Activated T-helper 1 cell treated with anti-CD3 and anti-CD28 coated beads, Interleukin-12 subunit alpha, Interleukin-12 subunit beta, Interleukin-2, Interleukin-4 antibody, amounts not matched to agents 30 ng/mL and 10 ng/mL and 1 ng/mL, durations not matched to agents 14 hours and 24 hours and 36 hours (primary cell): ENCODE measurements at places on chromosomes 3 and 15. TPM values are rescaled to one million over a fixed set of nuclear protein-coding genes. Genes with fewer than 3 reads are reported as not detected.

DNA sequence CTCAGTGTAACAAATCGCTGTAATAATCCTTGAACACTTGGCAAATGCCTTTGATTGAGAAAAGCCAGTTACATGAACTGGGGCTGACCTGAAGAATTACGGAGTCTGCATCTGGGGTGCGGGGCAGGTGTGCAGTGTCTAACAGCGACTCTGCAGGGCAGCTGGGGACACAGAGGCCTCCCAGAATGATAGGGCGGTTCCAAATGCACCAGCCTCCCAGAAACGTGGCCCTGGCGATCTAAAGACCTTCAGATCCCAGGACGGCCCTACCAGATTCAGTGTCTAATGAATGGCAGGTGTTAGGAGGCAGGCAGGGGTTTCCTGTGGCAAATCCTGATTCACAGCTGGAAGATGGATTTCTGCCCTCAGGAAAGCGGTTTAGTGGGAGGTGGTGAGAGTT, 100.5 kb upstream of the RGMA start:
- DNase-seq, result no peak

The LXN gene
- total RNA-seq, result 16.4 and 17.7 TPM in 2 replicates

GRCh38 chr3:127426444-127427153, 138.8 kb upstream of the PRR20G start:
- DNase-seq, result no peak

- DNase-seq, result no peak
These were observed 125.6 kb downstream of the SRGAP3 start for GRCh38 chr3:9123840-9124239.

The KLHL40 gene
- total RNA-seq, result not detected in 2 replicates

- no peak for DNase-seq
These were observed 804.0 kb downstream of the ROBO1 start for GRCh38 chr3:78963771-78964170.

The SETD2 gene
- 41.2 and 45.7 TPM in 2 replicates for total RNA-seq

The BDH1 gene
- total RNA-seq, result 120 and 126 TPM in 2 replicates

DNA sequence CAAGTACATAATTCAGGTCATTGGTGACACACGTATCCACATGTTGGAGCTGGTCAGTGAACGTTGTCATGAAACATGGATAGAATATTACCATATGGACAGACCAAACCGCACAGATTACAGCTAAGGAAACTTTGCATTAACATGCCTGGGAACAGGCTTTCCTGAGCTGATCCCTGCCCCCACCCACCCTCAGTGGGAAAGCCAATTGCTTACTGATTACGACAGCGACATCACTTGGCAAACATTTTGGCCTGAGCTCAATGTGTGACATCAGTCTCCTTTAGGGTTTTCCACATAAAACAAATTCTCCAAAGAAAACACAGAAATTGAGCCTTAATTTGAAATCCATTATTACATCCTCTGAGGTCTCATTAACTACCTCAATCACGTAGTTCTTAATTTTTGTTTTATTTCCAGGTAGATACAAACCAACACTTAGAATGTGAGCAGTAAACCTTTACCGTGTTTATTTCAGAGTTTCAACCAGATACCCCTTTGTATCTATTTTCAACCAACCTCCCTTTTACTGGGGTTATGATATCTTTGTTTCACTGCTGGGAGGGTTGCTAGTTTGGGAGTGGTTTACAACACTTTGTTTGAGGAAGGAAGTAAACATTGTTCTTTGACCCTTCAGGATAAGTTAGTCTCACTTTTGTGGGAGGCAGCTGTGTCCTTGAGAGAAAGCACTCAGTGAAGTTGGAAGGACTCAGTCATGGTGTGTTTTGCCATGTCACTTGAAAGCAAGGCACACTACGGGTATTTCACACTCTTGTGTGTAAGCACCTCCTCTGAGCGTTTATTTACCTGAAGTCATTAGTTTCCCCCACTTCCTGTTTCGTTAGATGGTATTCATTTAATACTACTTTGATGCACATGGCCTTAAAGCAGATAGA, 103.1 kb downstream of the CMSS1 start:
- no peak for DNase-seq

DNA sequence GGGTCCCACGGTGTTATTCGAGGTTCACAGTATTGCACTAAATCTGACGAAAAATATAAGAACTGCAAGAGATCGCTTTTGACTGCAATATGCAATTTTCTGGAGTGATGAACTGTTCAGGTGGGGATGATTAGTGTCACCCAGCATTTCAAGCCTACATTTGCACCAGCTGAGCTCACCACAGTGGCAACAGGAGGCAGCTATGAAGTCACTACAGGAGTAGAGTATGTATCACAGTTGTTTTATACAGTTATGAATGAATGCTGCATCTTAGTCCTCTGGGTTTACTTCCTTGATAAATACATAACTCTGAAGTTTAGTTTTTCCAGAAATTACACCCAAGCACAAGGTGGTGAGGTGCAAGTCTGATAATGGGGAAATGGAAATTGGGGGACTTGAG, 69.6 kb downstream of the CHSY1 start:
- DNase-seq, result no peak

The GOLGB1 gene
- 23.2 and 23.6 TPM in 2 replicates for total RNA-seq
